ENCODE measurements at places on chromosomes 3 and 15.

GRCh38 chr3:37709946-37710640 is 151.6 kb upstream of the CTDSPL start:
- DNase-seq = no peak

- no peak for DNase-seq
Observed at GRCh38 chr3:65729555-65729954, 309.2 kb downstream of the MAGI1 start.

GRCh38 chr3:160577556-160578195 is 12.3 kb upstream of the KPNA4 start:
- no peak for DNase-seq

GRCh38 chr15:67755936-67756335 is 69.4 kb upstream of the SKOR1 start:
- DNase-seq = no peak

DNA sequence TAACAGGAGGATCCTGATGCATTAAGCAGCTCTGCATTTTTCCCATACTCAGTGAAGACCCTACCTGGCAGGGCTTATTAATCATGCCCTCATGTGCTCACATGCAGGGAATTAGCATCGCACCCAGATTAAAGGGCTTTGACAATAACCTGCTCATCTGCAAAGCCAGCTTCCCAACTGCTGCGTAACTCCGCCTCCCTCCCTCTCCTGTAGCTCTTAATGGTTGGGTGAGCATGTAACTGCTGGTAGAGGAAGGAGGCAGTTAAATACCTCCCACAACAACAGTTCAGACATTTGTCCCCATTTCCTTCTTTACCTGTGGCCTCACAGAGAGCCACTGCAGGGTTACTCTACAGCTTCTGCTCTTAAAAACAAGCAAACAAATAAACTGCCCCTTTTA is 203.6 kb upstream of the WNT5A start:
- no peak for DNase-seq

- no peak for DNase-seq
Observed at GRCh38 chr3:27049792-27050191, 319.4 kb downstream of the NEK10 start.

DNA sequence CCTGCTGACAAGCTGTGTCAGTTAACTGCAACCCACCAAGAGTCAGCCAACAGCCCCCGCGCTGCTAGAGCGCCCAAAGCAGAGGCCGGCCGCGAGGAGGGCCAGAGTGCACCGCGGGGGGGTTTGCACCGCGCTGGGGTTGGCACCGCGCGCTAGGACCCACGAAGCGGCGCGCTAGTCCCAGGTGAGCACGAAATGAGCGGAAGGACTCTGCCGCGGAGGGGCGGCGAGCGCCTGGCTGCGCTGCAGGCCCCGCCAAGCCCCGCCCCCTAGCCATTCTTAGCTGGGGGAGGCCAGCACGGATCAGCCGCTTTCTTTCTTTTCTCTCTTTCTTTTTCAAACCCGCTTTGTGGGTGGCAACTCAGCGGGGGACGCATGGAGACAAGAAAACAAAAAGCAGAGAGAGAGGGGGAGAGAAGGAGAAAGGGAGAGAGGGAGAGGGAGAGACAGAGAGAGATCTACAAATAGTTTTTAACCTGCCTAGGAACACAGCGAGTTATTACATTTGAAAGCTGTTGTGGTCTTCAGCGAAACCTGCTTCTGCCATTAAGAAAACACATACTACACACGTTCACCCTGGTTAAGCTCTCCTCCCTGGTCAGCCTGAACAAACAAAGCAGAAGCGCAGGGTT is 6.9 kb upstream of the FOXB1 start:
- DNase-seq = peak; percentile 33

DNA sequence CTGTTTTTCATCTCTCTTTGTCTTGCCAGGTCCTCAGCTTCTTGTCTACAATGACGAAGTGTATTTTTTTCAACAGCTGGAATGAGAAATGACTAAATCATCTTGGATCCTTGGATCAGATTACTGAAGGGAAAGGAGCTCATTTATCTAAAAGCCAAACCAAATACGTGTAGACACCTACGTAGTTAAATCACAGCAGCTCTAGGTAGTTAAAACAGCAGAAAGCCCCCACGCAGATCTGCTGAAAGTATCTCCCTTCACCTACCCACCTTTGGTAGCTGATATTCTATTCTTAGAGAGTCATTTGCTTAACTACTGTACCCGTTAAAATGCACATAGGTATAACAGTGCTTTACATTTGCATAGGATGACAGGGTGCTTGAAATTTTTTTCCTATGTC is 105.5 kb upstream of the WNT5A start:
- no peak for DNase-seq

DNA sequence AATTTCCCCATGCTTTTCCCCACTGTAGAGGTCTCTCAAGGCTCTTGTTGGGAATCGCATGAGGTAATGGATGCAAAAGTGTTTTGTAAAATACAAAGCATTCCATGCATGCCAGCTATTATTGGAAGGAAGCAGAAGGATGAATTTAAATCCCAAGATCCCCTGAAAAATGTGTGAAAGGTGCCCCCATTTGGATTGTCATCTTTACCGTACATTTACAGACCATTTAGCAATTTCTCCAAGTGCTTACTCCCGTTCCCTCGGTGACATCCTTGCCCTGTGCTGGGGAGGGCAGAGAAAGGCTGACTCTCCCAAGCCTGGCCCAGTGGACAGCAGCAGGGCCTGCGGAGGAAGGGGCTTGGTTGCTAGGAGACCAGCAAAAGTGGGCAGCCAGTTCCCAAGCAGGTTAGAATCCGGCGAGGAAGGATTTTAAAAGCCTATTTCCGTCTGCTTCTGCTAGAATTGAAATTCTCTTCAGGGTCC is 31.1 kb upstream of the NEO1 start:
- DNase-seq = no peak

DNA sequence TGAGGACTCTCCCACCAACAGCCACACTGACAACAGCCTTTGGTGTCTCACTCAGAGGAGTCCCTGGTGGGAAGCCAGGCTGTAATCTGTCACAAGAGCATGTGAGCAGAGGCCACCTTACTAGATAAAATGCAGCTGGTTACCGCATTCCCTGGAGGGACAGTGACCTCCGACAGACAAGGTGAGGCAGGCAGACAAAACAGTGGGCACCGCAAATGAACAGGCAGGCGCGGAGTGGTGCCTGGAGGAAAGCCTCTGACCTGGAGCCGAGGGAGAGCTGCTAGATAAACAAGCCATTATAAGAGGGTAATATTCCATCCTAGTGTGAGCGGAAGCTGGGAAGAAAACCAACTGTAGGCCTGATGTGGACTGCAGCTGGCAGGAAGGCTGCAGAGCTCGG is 736.4 kb downstream of the FHIT start:
- DNase-seq = no peak

DNA sequence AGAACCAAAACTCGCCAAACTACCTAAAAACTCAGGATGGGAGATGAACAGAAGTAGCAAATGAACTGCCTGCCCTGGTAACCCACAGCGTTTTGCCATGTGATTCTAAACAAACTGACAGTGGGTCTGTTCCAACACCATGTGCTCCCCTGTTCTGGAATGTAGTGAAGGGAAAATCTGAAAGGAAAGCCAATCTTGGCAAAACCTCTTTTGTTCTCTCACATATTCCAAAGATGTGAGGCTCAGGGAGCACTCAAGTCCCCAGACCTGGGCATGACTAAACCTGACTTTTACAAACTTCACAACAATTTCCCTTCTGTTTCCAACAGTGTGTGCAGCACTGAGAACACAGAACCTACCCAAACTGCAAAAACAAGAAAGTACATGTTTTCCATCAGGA is 116.1 kb downstream of the IMPG2 start:
- DNase-seq = no peak

DNA sequence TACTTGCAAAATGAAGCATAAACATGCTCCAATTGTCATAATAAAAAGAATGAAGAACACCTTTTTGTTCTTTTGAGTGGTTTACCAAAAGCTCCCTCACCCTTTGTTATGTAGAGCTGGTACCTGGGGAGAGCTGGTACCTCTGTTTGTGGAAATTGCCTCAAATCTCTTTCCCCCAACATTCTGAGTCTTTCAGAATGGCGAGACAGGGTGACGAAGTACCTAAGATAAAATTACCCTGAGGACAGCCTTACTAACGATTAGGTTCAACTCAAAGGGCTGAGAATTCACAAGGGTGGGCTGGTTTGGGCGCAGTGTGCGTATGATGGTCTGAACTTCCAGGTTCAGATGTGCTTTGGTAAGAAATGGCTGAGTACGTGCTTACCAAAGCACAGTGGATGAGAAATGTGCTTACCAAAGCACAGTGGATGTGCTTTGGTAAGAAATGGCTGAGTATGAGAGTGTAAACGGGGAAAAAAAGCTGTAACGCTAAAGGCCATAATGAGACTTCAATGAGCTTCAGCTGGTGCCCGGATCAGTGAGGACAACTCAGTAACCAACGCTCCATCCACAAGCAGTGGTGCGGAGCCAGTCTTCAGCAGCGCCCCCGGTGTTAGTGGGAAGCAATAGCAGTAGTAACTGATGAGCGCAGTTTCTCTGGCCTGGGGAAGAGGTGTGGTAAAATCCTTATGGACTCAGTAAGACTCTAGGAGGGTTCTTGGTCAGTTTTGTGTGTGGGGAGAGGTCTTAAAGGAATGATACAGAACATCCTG is 72.3 kb upstream of the LRIG1 start:
- no peak for DNase-seq

GRCh38 chr3:114706591-114707232 is 412.9 kb downstream of the TIGIT start:
- no peak for DNase-seq

- no peak for DNase-seq
Observed at GRCh38 chr3:103371411-103371810, 936.6 kb downstream of the ZPLD1 start.
